ENCODE measurements at places on chromosomes 13 and 19.

GRCh38 chr13:23786607-23787006, 102.6 kb downstream of the MIPEP start:
- no peak for DNase-seq

- DNase-seq = no peak
Measured at GRCh38 chr19:16262618-16263017, 62.0 kb upstream of the KLF2 start.

- no peak for DNase-seq
Measured at GRCh38 chr19:14818588-14818987, 16.4 kb downstream of the OR7A5 start.

GRCh38 chr13:108993346-108993745, 363.9 kb downstream of the MYO16 start:
- no peak for DNase-seq

- DNase-seq = no peak
Measured at GRCh38 chr13:62595976-62596375, 1180.3 kb upstream of the PCDH20 start.

DNA sequence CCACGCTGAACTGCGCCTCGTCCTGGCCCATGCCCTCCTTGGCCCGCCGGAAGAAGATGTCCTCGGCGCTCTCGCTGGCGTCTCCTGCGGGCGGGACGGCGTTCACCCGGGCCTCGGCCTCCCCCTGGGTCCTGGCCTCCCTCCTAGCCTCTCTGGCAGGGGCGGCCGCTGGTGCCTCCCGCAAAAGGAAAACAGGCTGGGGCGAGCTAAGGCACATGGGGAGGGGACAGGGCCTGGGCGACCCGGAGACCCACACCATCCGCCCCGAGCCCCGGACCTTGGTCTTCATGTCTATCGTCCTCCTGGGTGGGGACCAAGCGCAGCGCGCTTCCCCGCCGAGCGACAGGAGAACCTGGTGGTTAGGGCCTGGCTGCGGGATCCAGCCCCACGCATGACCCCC, 5.7 kb upstream of the TBXA2R start:
- DNase-seq = no peak

DNA sequence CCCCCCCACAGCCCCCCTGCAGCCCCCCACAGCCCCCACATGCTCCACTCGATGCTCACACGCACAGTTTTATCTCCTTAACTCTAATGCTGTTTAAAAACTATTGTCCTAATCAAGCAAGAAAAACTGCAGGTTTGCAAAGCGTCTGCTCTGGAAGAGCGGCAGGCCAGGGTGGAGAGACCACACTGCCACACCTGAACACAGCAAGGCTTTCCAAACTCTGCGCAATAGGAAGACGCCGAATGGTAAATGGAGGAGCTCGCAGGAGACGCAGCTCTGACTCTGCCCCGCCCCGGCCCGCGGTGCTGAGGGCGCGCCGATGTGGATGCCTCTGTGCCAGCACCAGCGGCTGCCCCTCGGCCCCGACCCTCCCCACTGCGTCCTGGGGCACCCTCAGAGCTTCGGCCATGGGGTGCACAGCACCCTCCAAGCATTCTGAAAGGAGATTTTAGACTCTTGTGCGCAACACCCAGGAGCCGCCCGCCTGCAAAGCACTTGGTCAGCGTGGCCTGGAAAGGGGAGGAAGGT, 32.4 kb downstream of the RASA3 start:
- no peak for DNase-seq

GRCh38 chr13:101406791-101407190, 9.5 kb downstream of the NALCN start:
- no peak for DNase-seq

DNA sequence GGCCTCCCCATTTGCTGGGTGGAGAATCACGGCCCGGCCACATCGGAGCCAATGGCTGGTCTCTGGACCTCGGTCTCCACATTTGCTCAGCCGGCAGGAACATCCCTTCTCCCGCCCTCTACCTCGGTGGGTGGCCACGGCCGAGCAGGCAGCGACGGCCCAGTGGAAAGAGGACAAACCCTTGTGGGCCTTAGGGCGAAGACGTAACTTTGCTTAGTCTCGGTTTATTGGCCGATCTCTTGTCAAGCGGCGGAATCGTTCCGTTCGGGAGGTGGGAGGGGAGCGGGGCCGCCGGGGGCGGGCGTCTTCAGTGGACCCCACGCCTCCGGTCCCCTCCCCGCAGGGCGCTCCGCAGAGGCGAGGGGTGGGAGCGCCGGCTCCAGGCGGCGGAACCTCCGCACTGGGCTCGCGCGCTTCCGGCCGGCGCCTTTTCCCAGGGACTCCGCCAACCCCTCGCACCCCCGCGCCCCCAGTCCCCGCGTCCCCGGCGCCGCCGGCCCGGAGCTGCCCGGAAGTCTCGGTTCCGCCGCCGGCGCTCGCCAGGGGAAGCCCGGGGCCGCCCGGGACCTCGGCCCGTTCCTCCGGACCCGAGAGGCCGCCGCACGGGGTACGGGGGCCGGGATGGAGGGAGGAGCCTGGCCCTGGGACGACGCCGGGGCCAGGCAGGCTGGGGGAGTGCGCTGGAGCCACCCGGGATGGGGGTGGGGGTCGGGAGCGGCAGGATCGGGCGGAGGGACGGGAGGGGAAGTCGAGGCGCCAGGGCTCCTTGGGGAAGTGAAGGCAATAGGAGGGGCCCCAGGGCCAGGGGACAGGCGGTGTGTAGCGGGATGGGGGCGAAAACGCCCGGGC, at the start of gene ZNF580:
Gene ZNF580, plus strand, starts transcription at position 426 of the 849 bp plus-strand sequence. CDS start 1,507 bp downstream, outside the sequence.
- no peak for DNase-seq

GRCh38 chr13:112751617-112752016, 61.8 kb downstream of the ATP11A start:
- no peak for DNase-seq
